B cell (primary cell): ENCODE measurements at places on chromosomes 2 and 18. TPM values are rescaled to one million over a fixed set of nuclear protein-coding genes. Genes with fewer than 3 reads are reported as not detected.

The PID1 gene
- 0.10 TPM in 1 of 2 replicates, not detected in the other for polyA plus RNA-seq

The CABYR gene
- 4.2 and 4.4 TPM in 2 replicates for polyA plus RNA-seq

DNA sequence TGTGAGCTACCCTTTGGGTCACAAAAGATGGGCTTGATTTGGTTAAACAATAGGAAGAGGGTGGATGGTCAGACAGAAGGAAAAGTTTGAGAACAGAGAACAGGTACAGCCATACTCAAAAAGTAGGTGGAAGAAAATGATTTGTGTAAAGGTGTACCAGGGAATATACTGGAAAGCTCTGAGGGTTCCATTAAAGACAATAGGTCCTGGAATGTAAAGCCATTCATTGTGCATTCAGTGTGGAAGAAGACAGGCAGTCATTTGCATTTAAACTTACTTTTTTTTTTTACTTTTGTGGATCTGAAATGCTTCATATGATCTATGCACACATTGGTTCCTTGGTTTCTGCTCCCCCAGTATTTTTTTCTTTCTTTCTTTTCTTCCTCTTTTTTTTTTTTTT is 581.4 kb upstream of the PIK3C3 start:
- DNase-seq: no peak

- DNase-seq: no peak
Observed at GRCh38 chr2:138720035-138720838, 60.0 kb downstream of the NXPH2 start.

DNA sequence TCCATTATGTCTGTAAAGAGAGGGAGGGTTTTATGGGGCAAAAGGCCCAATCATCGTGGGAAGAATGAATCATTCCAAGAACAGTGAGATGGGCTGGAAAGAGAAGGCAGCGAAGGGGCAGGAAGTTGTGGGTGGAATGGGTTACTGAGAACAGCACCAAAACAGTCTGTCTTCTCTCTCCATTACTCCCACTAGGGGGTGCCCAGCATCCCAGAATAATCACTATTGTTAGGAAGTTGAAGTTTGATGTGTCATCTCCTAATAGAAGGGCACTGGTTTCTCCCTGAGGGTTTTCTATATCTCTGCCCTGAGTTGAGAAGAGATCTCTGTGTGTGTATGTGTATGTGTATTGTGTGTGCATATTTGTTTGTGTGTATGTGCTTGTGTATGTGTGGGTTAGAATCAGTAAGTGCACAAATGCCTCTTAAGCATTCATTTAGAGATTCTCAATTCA is 76.6 kb upstream of the MAP4K3 start:
- peak; percentile 48 for DNase-seq
